ENCODE measurements at places on chromosomes 11 and 22. TPM values are rescaled to one million over a fixed set of nuclear protein-coding genes. Genes with fewer than 3 reads are reported as not detected.

Gene WBP2NL
- not detected for total RNA-seq

Gene SESN3
- total RNA-seq: 10.0 TPM

Gene SPI1
- total RNA-seq: not detected

Gene LMNTD2
- 0.28 TPM for total RNA-seq

Gene ATG2A
- total RNA-seq: 3.6 TPM

Gene LSP1
- total RNA-seq: not detected

Gene HTR3B
- not detected for total RNA-seq

Gene LIF
- total RNA-seq: 130 TPM

Gene OR4C15
- not detected for total RNA-seq

Gene INS
- total RNA-seq: not detected

Gene TXN2
- 49.6 TPM for total RNA-seq
